ENCODE measurements at places on chromosomes 3 and 15.

DNA sequence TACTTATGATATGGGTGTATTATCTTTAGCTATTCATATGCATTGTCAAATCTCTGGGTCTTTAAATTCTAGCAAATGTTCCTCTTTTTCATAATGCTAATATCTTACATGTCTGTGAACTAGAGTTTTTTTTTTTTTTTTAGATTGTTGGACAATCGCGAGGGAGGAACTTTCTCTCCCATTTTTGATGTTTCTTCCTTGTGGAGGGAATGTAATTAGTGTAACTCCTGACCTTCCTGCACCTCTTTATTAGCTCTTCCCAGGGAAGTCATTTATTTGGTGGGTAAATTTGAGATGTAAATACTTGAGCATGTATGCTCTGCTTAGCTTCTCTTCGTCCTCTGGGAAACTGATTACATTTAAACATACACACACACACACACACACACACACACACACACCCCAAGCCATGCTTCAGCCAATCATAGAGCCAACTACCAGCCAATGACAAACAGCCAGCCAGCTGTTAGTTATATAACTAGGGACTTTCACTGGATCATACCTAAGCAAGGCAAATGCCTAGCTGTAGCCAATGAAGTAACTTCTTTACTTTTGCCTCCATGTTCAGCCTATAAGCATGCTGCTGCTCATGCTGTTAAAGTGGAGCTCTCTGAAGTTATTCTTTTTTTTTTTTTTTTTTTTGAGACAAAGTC lies 8.3 kb upstream of the USP8 start:
- DNase-seq: peak; percentile 57

GRCh38 chr15:60396100-60396499 lies 1.7 kb downstream of the ANXA2 start:
- DNase-seq: peak; percentile 47

DNA sequence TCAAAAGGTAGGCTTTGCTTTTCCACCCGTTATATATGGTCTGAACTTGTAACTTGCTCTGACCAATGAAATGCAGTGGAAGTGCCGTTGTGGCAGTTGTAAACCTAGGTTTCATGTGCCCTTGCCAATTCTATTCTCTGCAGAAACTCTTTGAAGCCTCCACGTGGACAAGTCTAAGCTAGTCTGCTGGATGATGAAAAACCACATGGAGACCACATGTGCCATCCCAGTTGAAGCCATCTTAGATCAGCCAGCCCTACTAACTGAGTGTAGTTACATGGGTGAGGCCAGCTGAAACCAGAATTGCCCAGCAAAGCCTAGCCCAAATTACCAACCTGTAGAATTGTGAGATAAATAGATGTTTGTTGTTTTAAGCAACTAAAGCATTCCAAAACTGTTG lies 183.7 kb upstream of the KCNH8 start:
- no peak for DNase-seq

DNA sequence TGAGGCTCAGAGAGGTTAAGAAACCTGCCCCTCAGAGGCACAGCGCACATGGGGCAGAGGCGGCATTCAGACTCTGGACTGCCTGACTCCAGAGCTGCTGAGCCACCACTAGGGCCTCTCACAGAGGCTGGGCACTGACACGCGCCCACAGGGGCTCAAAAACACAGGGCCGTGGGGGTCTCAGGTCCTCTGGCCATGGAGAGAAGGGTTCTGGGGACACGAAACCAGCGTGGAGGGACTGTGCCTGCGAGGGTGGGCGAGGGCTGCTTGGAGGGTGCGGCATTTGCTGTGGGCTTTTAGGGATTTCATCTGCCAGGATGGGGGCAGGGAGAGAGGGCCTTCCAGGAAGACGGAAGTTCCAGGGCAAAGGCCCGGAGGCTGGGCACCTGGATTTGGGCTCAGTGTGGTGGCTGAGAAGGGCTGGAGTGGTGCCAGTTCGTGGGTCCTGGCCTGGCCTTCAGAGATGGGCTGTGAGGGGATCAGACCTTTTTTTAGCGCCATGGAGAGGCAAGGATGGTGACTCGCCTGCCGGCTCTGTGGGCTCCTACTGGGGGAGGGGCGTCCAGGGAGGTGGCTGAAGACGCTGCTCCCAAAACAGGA lies 69.6 kb downstream of the EFCAB12 start:
- DNase-seq: no peak

- no peak for DNase-seq
Observed at GRCh38 chr3:27880969-27881892, 159.1 kb upstream of the EOMES start.

DNA sequence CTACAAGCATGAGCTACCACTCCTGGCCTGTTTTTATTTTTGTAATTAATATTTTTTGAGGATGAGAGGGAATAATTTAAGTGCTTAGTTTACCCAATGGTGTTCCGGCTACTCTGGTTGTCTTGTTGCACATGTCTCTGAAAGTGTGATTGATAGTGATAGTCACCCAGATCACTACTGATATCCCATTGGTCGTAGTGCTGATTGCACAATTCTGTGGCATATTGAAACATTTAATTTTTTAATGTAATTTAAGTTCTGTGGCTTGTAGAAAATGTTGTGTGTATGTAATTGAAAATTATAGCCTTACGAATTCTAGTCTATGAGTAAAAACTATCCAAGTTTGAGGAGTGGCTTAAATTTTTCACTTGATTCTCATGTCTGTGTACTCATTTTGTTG lies 11.9 kb downstream of the ARIH2 start:
- DNase-seq: no peak

All from mesenchymal stem cell (in vitro differentiated cells and primary cell).